Activated CD8-positive, alpha-beta memory T cell treated with anti-CD3 and anti-CD28 coated beads for 48 hours (primary cell): ENCODE measurements at places on chromosomes 3 and 15.

GRCh38 chr3:188546835-188547670 is 393.1 kb downstream of the LPP start:
- DNase-seq = no peak

GRCh38 chr3:155661760-155662159 is 83.1 kb downstream of the PLCH1 start:
- DNase-seq = no peak

DNA sequence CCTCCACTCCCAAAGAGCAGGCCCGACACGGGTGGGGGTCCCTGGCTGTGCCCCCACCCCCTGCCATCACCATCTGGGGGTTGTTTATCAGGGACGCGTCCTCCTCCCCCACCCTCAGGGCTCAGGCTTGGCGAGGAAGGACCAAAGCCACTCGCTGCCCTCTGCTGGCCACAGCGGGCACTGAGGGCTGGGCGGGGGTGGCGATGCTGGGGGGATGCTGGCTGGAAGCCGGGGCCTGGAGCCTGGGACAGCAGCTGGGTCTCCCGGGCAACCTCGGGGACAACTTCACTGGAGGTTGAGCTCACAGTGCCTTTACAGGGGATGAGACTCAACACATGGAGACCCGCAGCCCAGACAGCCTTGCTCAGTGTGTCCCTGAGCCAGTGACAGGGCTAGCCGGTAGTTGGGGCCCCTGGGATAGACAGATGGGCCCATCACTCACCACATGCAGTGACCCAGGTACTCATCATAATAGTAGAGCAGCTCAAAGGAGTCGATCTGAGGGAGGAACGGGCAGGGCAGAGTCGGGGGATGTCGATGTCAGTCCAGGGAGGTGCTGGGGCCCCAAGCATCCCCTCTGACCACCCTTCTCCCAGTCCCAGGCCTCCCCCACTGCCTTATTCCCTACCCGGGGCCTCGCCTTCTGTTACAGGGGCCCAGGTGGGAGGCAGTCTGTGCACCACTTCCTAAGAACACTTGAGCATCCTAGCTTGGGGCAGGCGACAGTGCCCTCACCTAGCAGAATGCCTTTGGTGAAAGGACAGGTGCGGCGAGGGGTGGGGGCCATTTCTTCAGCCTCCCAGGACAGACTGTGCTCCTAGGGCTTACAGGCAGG is 5.9 kb upstream of the CALML4 start:
- DNase-seq = peak; percentile 38

DNA sequence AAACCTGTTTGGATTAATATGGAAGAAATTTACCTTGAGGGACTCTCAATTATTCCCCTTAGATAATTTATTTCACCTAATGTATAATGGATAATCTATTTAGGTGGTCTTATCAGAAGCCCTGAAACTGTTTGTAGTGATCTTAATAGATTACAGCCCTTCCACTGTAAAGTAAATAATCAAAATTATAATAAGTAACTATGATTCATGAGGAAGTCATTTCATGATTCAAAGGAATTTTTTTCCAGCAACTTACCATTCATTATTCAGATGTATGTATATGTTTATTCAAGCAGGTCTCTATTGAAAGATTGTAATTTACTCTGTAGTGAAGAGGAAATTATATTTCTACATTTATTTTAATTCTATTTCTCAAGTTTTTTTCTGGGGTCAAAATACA is 250.6 kb upstream of the ROBO1 start:
- DNase-seq = no peak

DNA sequence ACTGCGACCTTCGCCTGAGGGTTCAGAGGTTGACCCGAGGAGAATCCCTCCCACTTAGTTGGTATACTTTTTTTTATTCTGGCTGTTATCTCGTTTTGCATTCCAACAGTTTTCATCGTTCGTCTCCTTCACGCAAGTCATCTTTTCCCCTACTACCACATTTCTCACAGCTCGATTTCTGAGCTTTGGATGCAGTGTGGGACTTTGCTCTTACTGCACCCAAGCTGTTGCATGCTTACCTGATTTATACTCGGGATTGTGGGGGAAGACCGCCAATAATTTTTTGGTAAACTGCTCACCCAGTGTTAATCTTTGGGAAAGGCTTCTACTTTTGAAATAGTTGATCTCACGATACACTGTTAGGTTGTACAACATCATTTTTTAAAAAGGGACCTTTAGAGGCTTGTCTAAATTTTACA is 702 bp downstream of the TBC1D23 start:
- DNase-seq = no peak

DNA sequence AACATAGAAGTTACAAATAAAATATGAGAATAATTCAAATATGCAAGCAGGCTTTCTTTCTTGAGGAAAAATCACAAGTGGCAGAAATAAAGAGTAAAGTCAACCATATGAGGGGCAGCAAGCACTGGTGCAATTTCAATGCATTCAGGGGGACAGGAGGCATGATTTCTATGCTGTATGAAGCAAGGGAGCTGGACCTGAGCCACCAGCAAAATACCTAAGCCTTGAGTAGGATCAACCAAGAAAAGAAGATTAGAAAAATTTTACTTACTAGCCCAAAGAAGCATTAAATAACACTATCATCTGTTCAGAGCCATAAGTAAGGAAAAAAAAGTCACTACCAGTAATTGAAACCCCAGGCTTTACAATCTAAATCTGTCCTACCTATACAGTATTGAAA is 6.3 kb downstream of the ADGRG7 start:
- DNase-seq = no peak

GRCh38 chr15:49063402-49064280 is 17.4 kb upstream of the SECISBP2L start:
- no peak for DNase-seq

DNA sequence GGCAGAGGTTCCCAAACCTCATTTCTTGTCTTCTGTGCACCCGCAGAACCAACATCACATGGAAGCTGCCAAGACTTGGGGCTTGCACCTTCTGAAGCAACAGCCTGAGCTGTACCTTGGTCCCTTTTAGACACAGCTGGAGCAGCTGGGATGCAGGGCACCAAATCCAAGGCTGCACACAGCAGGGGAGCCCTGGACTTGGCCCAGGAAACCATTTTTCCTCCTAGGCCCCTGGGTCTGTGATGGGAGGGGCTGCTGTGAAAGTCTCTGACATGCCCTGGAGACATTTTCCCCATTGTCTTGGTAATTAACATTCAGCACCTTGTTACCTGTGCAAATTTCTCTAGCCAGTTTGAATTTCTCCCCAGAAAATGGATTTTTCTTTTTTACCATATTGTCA is 33.6 kb upstream of the TMEM45A start:
- DNase-seq = no peak

DNA sequence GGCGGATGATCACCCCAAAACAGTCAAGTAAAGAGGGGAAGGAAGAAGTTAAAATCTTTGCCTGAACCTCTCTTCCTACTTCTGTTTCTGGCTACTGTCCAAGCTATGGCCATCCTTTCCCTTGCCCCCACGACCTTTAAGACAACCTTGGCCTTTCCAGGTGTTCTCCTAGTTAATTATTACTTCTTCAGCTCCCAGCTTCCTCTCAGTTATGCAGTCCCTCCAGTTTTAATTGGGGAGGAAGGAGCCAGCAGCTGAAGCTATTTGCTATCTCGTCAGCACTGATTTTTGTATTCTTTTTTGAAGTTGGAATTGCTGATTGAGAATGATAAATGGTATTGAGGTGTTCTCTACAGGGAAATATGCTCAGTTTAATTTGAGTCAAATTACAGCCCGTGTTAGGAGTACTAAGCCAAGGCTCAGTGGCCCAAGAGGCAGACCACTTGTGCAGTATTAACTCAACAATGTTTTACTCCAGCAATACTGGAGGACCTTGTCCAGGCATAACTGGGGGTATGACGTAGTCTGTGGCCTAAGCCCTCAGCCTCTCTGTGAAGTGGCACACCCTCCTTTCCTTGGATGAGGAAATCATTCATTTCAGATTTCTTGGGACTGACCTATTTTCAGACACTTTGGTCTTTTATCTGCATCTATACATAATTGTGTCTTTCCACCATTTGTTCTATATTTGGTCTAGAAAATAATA is 336.9 kb downstream of the SLC9A9 start:
- no peak for DNase-seq

GRCh38 chr3:12518261-12519028 is 26.9 kb downstream of the MKRN2OS start:
- no peak for DNase-seq

- peak; percentile 48 for DNase-seq
Observed at GRCh38 chr3:23999012-23999641, 54.0 kb downstream of the NR1D2 start.

DNA sequence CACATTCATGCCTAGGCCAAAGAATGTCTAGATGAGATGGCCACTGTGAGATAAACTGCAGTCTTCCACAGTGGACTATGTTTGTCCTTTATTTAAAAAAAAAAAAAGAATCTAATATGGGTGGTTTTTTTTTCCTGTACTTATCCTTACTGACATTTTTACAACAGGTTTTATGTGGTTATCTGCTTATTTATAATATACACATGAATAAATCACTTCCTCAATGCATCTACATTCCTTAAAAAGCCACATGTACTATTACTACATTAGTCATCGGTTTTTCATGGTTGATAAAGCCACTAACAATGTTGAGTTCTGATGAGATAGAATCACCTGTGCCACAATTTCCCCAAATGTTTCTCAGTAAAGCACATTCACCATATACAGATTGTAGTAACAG is 341.3 kb upstream of the THBS1 start:
- no peak for DNase-seq

- no peak for DNase-seq
Observed at GRCh38 chr15:39462691-39463090, 118.2 kb upstream of the THBS1 start.

DNA sequence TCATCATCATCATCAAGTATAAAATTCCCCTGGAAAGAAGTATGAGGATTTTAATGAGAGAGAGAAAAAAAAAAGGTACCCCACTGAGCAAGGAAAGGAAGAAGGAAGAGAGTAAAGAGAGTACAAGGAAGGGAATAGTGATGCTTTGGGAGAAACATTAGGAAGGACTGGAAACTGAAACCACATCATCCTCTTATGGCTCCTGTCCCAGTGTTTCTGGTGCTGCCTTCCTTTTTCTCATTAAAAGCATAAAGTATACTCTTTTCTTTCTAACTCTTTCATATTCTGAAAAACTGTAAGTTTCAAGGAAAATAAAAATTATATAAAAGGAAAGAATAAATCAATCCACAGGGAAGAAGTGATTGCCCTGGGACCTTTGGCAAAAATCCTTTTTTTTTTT is 616.4 kb upstream of the CBLB start:
- no peak for DNase-seq

GRCh38 chr3:17399586-17399985 is 342.8 kb downstream of the TBC1D5 start:
- no peak for DNase-seq

- DNase-seq = no peak
Observed at GRCh38 chr3:110608566-110608965, 463.1 kb upstream of the NECTIN3 start.

DNA sequence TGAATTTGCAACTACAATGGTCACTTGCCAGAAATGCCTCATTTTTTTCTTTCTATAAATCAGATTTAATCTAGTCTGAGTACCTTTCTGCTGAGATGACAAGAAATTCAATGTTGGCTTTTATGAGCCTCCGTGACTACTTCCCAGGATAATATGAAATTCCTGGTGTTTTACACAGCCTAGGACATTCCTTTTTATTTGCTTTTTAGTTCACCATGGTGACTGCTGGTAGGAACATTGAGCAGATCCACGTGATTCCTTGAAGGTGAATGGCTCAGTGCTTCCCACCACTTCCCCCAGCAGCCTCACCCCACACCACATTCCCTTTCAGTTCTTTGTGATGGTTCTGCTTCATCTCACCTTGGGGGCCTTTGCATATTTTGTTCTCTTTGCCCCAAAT is 4.3 kb upstream of the NPTN start:
- DNase-seq = no peak

GRCh38 chr15:39345176-39345575 is 235.7 kb upstream of the THBS1 start:
- DNase-seq = no peak

DNA sequence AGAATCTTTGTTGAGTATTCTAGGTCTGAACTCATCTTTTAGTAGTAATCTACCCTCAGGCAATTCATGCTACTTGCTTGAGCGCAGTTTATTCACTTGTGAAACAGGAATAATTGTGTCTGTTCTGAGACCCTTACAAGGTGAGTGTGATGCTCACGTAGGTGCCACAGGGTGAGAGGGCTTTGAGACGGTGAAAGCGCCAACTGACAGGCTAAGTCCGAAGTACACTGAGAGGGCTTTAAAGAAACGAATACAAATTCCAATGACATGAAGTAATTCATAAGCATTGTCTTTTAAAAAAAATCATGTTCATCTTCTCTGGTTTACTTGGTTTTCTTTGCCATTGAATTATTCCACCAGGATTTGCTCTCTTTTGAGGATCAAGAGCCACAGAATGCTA is 393.7 kb upstream of the RGMA start:
- no peak for DNase-seq

GRCh38 chr3:62361824-62362223 is 11.5 kb downstream of the FEZF2 start:
- DNase-seq = no peak

GRCh38 chr15:101232677-101233076 is 19.2 kb downstream of the CHSY1 start:
- no peak for DNase-seq

DNA sequence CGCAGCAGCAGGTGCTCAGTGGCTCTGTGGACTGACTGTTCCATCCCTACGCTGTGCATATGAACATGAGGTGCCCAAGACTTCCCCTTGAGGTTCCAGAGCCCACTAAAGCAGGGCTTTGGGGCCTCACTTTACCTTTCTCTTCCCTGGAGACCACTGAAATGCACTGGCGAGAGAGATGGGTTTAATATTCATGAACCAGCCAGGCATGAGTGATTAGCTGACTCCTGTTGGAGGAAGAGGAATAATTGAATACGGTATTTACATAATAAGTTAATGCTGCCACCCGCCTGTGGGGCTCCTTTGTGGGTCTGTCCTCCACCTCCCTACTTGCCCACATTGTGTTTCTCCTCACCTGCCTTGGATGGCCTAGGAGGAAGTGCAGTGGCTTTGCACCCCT is 263.4 kb downstream of the TLE3 start:
- no peak for DNase-seq

- no peak for DNase-seq
Observed at GRCh38 chr3:194867270-194867983, 181.7 kb downstream of the FAM43A start.

DNA sequence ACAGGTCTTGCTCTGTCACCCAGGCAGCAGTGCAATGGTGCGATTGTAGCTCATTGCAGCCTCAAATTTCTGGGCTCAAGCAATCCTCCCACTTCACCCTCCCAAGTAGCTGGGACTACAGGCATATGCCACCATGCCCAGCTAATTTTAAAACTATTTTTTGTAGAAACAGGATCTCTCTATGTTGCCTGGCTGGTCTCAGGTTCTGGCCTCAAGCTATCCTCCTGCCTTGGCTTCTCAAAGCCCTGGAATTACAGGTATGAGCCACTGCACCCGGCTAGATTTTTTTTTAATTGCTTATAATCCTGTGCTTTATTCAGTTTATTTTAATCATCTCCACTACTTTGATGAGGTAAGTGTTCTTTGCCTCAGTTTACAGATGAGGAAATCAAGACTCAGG is 156.5 kb downstream of the CHDH start:
- DNase-seq = no peak
